ENCODE measurements at places on chromosomes 5 and 9.

GRCh38 chr5:127697894-127698600, 5.1 kb upstream of the CCDC192 start:
- DNase-seq: no peak

- DNase-seq: no peak
Observed at GRCh38 chr9:78118742-78119473, 87.3 kb upstream of the GNAQ start.

- no peak for DNase-seq
Observed at GRCh38 chr5:17381932-17382331, 116.1 kb upstream of the TAF11L2 start.

GRCh38 chr9:108060175-108060574, 570.6 kb upstream of the KLF4 start:
- DNase-seq: no peak
